ENCODE measurements at places on chromosomes 7 and 10. TPM values are rescaled to one million over a fixed set of nuclear protein-coding genes. Genes with fewer than 3 reads are reported as not detected.

GRCh38 chr7:151472644-151473380 is 32.9 kb upstream of the CRYGN start:
- DNase-seq = no peak

- no peak for DNase-seq
Observed at GRCh38 chr10:13787015-13787421, 200.3 kb downstream of the PRPF18 start.

DNA sequence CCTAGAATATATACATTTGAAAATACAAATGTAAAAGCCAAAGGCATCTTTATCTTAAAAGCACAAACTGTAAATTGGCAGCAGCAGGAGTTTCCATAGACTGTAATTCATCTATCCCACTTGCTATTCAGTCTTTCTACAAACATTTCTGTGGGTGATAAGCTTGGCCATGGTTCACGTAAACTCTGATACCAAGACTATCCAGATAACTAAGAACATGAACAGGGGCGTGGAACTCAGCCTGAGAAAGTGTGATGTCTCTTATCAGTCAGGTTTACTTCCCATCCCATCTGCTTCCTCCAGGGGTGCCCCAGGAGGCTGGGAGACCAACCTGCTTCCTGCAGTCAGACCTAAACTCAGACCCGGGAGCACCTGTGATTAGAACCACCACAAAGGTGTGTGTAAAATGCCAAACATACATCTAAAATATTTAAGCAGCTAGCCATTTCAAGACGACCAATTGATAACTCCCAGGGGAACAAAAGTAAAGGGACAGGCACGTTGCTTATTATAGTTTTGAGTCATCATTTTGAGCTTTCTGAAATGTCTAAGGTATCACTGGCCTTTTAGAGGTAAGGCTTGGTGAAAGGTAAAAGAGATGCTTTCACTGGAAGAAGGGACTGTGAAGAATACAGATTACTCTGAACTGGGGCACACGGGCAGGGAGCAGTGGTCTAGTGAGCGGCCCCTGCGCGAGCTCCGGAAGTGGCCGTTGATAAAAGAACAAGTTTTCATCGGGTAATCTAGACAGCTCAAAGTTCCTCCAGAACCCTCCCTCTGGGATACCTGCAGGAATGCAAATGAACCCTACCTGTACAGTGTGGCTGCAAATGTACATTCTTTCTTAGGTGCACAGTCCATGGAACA is 51.5 kb downstream of the RSU1 start:
- no peak for DNase-seq

DNA sequence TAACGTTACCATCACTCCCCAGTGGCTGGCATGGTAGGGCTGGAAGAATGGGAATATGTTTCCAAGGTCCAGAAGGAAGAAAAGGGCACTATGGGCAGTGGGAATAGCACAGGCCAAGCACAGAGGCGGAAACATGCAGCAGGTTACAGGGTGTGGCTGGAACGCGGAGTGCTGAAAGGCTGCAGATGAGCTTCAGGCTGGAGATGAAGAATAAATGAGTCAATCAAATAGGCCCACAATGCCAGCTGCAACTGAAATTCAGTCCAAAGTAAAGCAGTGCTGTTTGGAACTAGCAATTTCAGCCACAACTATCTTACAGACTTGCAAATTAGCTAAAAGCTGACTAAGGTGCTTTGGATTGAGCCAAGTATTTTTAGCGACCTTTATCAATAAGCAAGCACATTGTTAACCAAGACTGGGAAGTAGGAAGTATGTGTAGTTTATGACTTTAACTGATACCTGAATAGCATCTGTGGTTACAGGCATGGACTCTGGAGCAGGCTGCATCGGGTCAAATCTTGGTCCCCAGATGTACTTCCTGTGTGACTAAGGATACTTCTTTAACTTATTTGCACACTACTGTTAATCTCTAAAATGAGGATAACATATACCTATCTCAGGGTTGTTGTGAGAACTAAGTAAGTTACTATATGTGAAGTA is 77.5 kb upstream of the CTTNBP2 start:
- no peak for DNase-seq

DNA sequence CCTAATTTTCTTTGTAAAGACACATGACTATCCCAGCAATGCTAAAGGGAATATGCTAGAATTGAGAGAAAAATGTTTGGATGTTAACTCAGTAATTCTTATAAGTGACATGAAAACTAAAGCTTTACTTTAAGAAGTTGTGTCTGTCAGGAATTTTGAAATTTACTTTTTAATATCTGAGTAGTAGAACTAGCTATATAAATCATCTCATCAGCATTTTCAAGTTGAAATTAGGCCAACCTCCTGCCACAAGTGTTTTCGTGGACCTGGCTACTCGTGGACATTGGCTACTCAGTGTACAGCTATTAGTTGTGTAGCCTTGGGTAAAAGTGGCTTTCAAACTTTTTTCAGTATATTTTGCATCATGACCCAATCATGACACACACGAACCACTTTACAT is 70.5 kb downstream of the ADD3 start:
- no peak for DNase-seq

DNA sequence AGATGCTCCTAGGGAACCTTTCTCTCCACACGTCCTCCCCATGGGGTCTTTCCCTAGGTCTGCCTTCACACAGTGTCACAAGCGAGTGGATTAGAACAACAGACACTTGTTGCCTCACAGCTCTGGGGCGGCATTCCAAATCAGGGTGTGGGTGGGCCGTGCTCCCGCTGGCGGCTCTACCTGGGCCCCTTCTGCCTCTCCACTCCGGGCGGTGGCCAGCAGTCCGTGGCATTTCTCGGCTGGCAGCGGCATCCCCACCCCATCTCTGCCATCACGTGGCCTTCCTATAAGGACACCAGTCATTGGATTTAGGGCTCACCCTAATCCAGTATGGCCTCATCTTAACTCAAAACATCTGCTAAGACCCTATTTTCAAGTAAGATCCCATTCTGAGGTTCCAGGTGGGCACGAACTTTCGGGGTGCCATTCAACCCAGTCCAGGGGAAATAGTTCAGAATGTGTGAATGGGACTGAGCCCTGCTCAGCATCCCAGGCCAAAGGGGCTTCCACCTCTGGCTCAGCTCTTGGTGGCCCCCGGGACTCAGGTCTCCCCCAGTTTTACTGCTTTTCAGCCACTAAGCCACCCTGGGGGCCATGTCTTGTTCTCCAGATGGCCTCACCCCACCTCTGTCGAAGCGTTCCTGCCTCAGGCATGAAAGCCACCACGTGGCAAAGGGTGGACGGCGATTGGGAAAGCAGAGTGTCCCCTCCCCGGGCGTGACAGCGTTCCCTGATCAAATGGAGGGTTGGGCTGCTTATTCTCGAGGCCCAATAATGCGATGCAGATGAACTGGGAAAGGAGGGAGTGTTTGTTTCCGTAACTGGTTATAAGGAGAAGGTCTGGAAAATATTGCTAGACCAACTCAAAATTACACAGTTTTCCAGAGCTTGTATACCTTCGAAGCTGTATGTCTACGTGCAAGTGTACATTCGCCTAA is 350.0 kb downstream of the GLRX3 start:
- no peak for DNase-seq

GRCh38 chr10:17352583-17352982 is 101.8 kb downstream of the ST8SIA6 start:
- DNase-seq = no peak

- no peak for DNase-seq
Observed at GRCh38 chr7:44102846-44103565, 1.1 kb upstream of the AEBP1 start.

Gene PPP1R9A
- polyA plus RNA-seq = 22.5 TPM

Gene VSIR
- 29.7 TPM for polyA plus RNA-seq

Measured in muscle of back (tissue), 13 donors.